Esophagus squamous epithelium (tissue), 5 donors: ENCODE measurements at places on chromosomes 5 and 9. TPM values are rescaled to one million over a fixed set of nuclear protein-coding genes. Genes with fewer than 3 reads are reported as not detected.

DNA sequence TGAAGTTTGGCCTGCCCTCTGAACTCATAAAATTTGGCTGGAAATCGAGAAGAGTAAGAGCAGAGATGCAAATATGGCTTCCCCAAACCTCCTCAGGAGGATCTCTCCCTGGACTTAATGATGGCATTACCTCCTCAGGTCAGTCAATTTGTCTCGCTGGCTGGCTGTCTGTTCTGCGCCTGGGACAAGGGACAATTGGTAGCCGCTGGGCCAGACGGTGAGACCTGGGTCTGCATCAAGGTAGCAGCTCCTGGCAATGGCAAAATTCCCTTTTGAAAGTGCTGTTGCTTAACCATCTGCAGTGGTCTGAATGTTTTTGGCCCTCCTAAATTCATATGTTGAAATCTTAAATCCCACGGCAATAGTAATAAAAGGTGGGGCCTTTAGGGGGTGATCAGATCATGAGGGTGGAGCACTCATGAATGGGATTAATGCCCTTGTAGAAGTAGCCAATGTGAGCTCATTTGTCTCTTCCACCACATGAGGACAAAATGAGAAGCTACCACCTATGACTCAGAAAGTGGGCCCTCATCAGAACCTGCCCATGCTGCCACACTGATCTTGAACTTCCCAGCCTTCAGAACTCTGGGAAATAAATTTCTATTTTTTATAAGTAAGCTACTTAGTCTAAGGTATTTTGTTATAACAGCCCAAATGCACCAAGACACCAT, 439.3 kb upstream of the KLF4 start:
- DNase-seq: no peak

DNA sequence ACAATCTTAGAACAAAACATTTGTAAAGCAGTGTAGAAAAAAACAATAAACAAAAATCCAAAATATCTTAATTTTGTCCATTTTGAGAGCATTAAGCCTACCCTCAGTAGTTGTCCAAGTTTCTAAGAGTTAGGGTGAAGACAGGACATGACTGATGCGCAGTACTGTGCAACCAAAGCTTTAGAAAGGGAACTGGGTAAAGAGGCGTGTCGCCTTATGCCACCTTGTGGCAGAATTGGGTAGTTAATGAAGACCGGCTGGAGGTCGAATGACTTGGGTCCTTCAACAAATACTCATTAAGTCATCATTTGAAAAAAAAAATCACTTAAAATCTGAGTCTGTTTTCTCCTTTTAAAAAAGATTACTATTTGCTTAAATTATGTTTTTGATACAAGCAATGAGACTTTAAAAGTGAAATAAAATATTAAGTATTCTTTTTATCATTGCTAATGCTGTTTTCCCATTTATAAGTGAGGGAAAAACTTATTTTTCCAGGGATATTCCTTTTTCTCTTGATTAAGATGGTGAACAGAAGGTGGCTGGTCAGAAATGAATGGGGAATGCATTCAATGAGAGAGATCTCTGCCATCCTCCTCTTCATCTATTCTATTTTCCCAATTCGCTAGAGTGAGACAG, 3.5 kb upstream of the RNF20 start:
- no peak for DNase-seq

GRCh38 chr9:8889100-8889499, 1089.5 kb upstream of the DMAC1 start:
- DNase-seq: no peak

- DNase-seq: no peak
Measured at GRCh38 chr9:34564617-34565016, 24.9 kb downstream of the CNTFR start.

GRCh38 chr5:126488443-126489065, 65.3 kb downstream of the GRAMD2B start:
- DNase-seq: no peak

- no peak for DNase-seq
Measured at GRCh38 chr9:128296340-128297220, 20.5 kb downstream of the SWI5 start.

DNA sequence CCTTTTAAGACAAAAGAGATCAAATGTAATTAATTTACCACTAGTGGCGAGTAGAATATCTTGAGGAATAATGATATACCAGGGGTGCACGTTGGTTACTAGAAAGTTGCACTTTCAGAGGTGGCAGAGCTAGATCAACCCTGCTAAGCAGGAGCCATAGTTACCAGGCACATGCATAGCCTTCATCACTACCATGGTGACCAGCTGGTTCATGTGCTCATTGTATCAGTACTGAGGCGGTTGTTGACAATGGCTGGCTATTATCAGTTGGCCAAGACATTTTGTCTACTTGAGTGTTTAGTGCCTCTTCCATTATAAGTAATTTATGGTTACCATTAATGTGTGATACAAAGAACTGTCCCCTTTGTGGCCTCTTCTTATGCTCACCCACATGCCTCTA, 201.2 kb downstream of the FGF10 start:
- no peak for DNase-seq

GRCh38 chr9:73265876-73266275, 114.2 kb downstream of the ANXA1 start:
- no peak for DNase-seq

HSPA4 gene
- total RNA-seq: 82.4 TPM

PFN3 gene
- not detected for total RNA-seq

KDM4C gene
- 12.5 TPM for total RNA-seq
